ENCODE measurements at places on chromosomes 7 and 10.

DNA sequence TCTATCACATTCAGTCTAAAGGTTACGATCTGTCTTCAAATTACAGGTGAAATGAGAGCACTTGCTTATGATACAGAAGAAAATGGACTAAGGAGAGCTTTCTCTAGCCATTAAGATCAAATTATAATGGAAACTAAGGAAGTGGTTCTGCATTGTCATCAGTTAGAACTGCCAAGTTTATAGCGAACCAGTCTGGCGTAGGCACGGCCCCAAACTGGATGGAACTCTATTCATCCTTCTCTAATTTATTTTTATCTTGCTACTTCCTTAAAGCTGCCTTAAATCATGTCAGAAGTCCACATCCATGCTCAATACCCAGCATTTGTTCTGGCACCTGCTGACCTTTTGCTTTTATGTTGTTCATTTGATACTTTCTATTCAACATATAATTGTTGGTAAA is 63.7 kb upstream of the APBB1IP start:
- DNase-seq: no peak

GRCh38 chr10:111316722-111317212 is 239.9 kb downstream of the ADRA2A start:
- no peak for DNase-seq

GRCh38 chr7:90469554-90469953 is at the start of gene PTTG1IP2:
Gene PTTG1IP2, plus strand, starts transcription at chr7:90469639. Its CDS starts 148 bp downstream, at chr7:90469787.
- no peak for DNase-seq

- DNase-seq: no peak
Measured at GRCh38 chr7:38675494-38676106, 44.4 kb upstream of the AMPH start.

GRCh38 chr7:33072471-33072870 is 9.9 kb upstream of the NT5C3A start:
- DNase-seq: no peak

GRCh38 chr7:753190-753589 is 26.1 kb upstream of the PRKAR1B start:
- DNase-seq: no peak

- DNase-seq: no peak
Measured at GRCh38 chr7:42167206-42167605, 69.8 kb downstream of the GLI3 start.

- no peak for DNase-seq
Measured at GRCh38 chr7:139246905-139247304, 15.9 kb downstream of the UBN2 start.

DNA sequence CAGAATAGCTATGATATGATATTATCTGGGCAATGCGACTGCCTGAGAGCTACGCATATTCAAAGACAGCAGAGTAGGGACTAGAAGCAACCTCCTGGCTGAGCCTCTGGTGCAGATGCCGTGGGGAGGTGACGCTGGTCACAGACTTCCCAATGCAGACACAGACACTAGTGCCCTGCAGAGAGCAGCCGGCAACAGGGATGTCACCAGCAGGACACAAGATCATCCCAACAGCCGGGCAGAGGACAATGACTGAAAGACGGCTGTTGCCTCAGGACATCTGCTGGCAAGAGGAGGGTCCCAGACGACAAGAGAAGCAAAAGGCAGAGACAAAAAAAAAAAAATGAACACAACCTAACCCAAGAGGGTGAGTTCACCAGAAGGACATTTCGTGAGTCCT is 104.6 kb downstream of the CALN1 start:
- no peak for DNase-seq

GRCh38 chr10:125450218-125450617 is 232.7 kb downstream of the TEX36 start:
- no peak for DNase-seq

GRCh38 chr7:104156842-104157277 is 51.0 kb downstream of the ORC5 start:
- no peak for DNase-seq

- no peak for DNase-seq
Measured at GRCh38 chr7:107158028-107158427, 10.8 kb upstream of the HBP1 start.

DNA sequence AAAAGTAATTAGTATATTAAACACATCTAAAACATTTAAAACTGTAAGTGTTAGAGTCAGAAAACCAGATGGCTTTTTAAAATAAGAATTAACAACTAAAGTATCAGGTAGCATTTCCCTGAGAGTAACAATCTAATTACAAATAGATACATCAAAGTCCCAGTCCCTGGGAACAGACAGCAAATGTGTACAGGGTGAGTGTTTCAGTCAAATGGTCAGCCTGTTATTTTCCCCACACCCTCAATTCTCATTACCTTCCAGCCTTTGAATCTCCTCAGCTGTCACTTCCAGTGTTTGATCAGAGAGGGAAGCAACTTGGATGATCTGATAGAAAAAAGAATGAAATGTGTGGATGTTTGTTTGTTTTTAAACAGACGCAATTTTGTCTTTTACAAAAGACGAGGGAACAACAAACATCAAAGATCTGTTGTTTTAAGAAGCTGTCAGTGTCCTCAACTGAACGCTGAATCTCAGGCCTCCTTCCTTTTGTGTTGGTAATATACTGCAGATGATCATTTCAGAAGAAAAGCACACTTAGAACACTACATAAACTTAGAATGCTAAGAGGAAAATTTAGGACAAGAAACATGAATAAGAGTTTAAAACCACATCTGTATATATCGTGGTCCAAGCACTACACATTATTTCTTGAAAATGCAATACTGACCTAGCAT is 29.8 kb downstream of the CEP41 start:
- DNase-seq: no peak

DNA sequence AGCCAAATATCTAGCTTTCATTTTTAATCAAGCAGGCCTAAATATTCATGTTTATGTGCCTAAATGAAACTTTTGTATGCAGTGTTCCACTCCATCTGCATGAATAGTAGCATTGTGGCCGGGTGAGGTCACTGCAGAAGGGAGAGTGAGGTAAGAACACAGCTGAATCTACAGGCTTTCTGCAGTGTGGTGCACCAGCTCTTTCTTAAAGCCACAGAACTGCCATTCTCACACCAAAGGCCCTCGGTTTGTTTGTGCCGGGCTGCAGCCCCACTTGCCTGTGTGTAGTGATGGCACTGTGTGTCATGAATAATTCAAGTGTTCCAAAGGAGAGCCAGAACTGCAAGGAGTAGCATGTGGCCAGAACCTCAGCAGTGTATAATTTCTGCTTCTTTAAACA is 204.1 kb downstream of the TRIL start:
- DNase-seq: no peak

GRCh38 chr7:41391818-41392217 is 311.1 kb downstream of the INHBA start:
- no peak for DNase-seq

Data from activated CD4-positive, alpha-beta T cell treated with anti-CD3 and anti-CD28 coated beads for 24 hours (primary cell).